Activated CD8-positive, alpha-beta memory T cell treated with anti-CD3 and anti-CD28 coated beads for 1 hour (primary cell): ENCODE measurements at places on chromosomes 5 and 9.

DNA sequence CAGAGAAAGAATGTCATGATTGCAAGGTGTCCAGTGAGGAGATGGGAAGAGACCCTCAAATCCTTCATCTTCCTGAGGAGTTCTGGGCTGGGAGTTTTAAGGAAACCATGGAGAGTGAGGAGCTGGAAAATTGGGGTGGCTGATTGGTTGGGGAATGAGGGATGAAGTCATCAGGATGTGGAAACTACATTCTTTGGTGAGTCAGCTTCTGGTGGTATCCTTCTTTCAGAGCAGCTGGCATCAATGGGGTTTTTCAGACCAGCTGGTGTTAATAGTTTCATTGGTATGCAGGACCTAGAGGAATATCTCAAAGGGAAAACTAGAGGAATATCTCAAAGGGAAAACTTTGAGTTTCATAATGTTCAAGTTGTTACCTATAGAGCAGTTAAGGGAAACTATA, 45.2 kb downstream of the RNF180 start:
- no peak for DNase-seq

GRCh38 chr9:114722081-114722621, 40.2 kb upstream of the TEX48 start:
- no peak for DNase-seq

DNA sequence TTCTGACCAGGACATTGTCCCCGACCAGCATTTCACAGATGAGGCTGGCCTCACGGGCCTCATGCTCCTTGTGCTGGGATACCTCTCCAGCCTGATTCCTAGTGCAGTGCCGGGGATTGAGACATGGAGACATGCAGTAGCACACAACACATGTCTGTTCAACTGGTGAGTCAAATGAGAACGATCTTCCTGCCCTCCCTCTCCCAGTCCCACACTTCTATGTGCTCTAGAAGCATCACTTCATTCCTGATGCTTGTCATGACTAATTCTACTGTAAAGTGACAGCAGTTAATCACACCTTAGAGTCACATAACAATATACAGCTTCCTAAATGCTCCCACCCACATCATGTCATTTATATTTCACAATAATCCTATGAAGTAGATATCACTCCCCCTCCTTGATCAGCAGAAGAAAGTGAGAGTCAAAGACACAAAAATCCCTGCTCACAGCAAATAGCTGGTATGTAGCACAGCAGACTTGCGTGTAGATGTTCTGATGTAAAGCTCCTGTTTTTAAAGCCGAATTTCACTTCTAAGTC, 101.8 kb downstream of the CCDC192 start:
- DNase-seq: no peak

DNA sequence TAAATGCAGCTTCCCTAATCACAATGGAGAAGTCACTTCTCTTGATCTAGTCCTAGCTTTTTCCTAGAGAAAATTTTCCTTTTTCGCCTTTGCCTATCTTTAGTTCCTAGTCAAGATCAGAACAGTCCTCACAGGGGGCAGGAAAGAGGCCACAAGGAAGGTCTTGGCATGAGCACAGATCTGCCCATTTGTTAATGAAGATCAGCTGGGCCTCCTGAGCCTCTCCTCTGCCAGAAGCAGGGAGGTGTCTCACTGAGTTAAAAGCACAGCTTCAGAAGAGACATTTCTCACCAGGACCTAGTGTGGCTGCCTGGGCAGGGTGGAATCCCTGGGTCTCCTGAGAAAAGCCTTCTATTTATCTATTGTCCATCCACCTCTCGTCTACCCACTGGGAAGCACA, 357.8 kb downstream of the TMEM38B start:
- no peak for DNase-seq

DNA sequence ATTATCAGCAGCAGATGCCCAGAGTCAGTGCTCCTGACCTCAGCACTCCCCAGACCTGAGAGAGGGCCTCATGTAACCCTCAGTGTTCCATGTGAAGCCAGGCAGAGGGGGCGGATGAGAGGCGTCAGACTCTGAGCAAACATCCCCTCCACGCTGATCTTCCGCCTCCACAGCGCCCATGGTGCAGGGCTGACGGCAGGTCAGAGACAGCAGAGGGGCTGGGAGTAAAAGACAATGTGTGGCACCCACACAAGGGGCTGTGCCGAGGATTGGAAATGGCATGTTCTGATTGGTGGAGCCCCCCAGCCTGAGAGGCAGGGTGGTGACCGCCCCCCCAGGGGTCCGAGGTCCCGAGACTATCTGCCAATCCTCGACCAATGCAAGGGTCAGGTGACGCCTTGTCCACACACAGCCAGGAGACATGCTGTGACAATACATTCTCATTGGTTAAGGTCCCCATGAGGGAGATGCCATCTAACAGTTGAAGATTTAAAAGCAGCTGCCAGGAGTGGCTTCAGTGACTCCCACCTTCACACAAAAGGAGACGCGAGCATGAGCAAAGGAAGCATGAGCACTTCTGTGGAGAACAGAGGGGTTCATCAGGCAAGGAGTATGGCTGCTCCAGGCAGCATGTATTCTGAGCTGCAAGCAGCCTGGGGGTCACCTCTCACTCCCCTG, 19.3 kb upstream of the SLC25A51 start:
- no peak for DNase-seq

GRCh38 chr9:38066914-38067858, 1.8 kb downstream of the SHB start:
- DNase-seq: no peak

DNA sequence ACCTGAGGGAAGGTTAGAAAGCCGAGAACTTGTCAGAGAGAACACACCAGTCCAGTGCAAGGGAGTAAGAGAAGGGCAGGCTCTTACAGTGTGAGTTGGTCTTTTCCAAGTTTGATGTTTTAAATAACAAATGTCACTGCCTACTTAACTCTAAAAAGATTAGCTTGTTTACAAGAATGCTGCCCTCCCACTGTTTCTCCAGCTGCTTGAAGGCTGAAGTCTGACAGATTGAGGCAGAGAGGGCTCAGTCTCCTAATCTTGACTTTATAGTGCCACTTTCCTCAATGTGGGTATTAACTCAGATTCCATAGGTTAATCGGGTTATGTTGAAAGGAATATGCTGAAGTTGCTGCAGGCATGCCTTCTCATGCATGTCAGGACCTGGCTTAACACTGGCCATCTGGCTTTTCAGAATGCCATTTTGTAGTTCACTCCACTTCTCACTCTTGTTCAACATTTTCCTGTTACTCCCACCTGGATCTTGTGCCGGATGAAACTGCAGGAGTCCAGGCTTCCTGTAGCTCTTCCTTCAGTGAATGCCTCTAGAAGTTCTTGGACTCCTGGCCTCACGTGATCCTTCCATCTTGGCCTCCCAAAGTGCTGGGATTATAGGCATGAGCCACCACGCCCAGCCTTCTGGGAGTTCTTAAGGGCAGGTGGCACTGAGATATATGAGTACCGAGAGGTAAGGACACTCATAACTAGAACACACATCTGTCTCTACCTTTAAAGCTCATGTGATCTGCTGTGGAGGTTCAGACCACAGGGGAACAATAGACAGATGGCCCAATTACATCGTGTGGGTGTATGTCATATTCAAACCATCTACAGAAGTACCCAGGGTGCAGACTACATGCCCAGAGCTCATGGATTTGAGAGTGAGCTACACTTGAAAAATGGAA, 249.7 kb downstream of the ARHGAP26 start:
- no peak for DNase-seq

DNA sequence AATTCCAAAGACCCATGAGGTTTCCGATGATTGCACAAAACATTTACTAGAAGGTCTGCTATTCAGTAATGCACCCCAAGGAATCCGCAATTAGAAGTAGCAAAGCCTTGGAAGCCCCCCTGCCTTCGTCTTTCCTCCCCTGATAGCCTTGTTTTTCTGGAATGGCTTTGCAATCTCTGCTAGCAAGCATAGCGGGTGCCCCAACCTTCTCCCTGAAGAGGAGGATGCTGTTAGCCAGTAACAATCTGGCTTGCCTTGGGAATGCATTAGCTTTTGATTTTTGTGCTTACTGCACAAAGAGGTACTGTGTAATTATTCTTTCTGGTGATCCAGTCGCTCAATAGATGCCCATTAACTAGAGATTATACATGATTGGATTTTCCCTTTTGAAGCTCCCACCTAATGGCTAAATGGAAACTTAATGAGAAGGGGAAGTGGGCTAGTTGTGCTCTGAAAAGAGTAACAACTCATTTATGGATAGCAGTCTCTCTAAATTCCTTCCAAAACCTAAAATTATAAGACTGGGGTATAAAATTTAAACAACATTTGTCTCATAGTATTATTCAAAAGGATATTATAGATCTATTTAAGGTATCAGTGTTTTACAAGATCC, 91.6 kb downstream of the FBXW11 start:
- DNase-seq: no peak

DNA sequence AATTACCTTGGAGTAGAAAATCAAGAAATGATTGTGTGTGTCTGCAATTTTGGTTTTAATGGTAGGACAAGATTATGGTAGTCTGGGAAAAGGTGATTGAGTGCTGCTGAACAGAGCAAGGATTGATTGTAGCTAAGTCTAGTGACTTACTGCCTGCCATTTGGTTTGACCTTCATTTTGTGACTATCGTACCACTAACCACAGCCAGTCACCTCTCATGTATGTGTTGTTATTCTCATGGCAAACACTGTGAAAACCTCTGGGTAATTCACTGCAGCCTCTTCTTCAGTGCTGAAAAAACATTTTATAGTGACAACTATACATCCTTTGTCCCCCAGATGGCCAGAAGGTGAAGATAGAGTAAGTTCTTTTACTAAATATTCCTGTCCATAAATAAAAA, 37.5 kb downstream of the CTNNA1 start:
- no peak for DNase-seq

- no peak for DNase-seq
Measured at GRCh38 chr9:109455861-109456260, 42.2 kb downstream of the PTPN3 start.

DNA sequence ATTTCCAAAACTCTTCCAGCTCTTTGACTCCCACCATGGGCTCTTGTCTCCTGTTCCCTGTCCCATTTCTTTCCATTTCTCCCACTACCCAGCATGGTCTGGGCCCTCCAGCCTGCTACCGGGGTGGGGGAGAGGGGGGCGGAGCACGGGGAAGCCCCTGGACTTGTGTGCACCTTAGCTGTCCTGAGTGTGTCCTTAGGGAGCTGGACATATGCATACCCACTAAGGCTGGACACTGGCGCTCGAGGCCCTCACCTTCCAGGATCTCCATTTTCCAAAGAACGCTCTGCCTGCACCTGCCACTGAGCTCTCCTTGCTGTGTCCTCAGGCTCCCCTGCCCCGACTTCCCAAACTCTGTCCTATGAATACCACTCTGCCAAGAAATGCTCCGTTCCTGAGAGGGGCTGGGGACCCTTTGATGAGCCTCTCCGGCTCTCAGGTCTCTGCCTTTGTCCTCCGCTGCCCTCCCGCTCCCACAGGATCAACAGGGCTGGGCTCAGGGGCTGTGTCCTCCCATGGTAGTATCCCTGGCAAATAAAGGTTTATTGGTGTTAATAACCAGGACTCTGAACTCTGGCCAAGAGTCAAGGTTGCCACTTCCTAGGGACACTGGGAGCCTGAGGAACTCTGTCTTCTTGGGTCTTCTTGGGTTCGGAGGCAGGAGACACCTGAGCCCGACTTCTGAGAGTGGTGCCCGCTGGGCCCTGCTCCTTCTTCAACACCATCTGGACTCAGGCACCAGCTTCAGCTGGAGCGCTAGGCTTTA, 831 bp upstream of the SHROOM1 start:
- DNase-seq: no peak

- DNase-seq: no peak
Measured at GRCh38 chr5:5983261-5983980, 394.9 kb downstream of the MED10 start.

GRCh38 chr9:123478160-123478559, 122.2 kb downstream of the CRB2 start:
- DNase-seq: no peak

- DNase-seq: no peak
Measured at GRCh38 chr5:107593009-107593408, 77.7 kb downstream of the EFNA5 start.

DNA sequence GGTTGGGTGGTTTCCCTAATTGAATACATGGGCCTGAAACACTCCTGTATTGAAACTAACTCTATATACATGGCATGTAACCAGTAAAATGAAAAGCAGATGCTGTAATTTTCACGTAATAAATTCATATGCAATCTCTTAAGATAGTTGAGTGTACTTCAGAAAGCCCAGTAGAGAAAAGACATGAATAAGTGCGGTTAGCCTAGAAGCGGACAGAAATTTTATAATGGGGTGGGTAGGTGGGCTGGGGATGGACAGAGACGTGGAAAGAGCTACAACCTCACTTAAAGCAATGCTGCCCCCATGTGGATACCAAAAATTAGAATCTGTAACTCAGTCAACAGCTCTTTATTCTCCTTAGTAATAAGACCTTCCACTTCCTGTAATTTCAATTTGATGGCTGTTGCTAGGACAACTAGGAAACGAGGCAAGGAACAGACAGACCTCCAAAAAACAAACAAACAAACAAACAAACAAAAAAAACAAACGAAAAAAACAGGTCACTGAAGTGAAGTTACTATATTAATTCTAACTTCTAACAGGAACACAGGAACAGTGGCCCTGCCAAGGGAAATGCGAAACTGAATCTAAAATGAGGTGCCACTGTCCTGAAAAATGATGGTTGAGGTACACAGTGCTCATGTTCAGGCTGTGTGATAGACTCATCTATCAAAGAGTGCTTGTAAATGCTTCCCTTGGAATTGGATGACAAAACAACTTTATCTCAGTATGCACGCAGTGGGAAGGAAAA, 103.4 kb upstream of the GNA14 start:
- DNase-seq: no peak

- DNase-seq: no peak
Measured at GRCh38 chr5:168156170-168156569, 135.3 kb upstream of the WWC1 start.

DNA sequence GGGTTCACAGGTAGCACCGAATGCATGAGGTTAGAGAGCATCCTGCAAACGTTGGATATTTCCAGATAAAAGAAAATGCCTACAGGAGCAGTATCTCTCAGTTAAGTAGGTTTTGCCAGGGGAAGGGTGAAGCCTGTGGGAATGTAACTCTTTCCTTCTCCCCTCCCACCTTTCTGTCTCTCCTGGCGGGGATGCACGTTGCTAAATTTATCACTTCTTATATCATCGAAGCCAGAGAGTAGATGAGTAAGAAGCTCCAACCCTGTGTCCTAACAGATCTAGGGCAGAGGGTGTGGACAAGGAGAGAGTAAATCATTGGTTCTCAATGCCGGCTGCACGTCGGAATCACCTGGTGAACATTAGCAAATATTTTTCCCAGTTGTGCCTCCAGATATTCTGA, 457.5 kb downstream of the ENC1 start:
- no peak for DNase-seq

DNA sequence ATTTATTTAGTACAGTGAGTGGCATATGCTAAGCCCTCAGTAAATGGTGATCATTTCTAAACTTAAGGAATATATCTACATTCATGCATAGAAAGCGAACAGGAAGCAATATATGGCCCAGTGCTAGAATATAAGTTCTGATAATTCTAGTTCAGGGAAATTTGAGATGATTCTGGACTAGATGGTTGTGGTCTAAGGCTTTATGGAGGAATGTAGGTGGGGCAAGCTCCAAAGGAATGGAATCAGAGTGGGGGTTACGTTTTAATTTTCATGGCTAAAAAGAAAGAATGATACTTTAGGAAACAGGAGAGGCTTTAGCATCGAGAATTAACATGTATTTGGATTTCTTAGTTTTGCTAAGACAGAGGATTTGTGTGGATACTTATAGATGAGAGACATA, 56.1 kb downstream of the MTREX start:
- no peak for DNase-seq

GRCh38 chr5:178496214-178496613, 94.0 kb downstream of the COL23A1 start:
- no peak for DNase-seq

- DNase-seq: no peak
Measured at GRCh38 chr9:124248066-124248465, 9.7 kb upstream of the NEK6 start.
